ENCODE measurements at places on chromosomes 1 and 21. TPM values are rescaled to one million over a fixed set of nuclear protein-coding genes. Genes with fewer than 3 reads are reported as not detected.

Gene LIN28A
- total RNA-seq, result not detected

Gene FCGR3B
- total RNA-seq, result not detected

Gene PALMD
- total RNA-seq, result 3.2 TPM

Gene F13B
- not detected for total RNA-seq

Gene INSRR
- under 0.01 TPM for total RNA-seq

Gene NCF2
- total RNA-seq, result not detected

Gene LAPTM5
- total RNA-seq, result 0.97 TPM

Gene WNT4
- 0.36 TPM for total RNA-seq

Gene ANGPTL3
- 0.12 TPM for total RNA-seq

Gene SLAMF9
- total RNA-seq, result not detected

Gene KCNE1
- total RNA-seq, result 0.81 TPM

Gene TAF13
- total RNA-seq, result 68.7 TPM

Gene TRMT13
- 13.0 TPM for total RNA-seq

Gene RGS8
- 0.16 TPM for total RNA-seq

Gene KRTAP20-1
- total RNA-seq, result not detected

Gene SPRR2F
- total RNA-seq, result not detected

Gene PCAT6
- total RNA-seq, result not detected

Gene ADORA1
- 5.5 TPM for total RNA-seq

Gene CFAP74
- not detected for total RNA-seq

Gene HPCA
- total RNA-seq, result 0.49 TPM

Gene RASSF5
- 0.97 TPM for total RNA-seq

Gene RIMS3
- 0.36 TPM for total RNA-seq

Gene SPOCD1
- 51.1 TPM for total RNA-seq

Gene CZIB
- total RNA-seq, result 45.2 TPM

Gene KHDC4
- 30.0 TPM for total RNA-seq

Gene SLC45A1
- total RNA-seq, result 1.3 TPM

Gene HEYL
- total RNA-seq, result 0.16 TPM

Gene CRB1
- 0.49 TPM for total RNA-seq

Gene ARHGAP30
- not detected for total RNA-seq

Gene SLC44A5
- total RNA-seq, result 0.49 TPM

Gene ATP1A4
- not detected for total RNA-seq

Gene LCE3D
- not detected for total RNA-seq

Gene CRTC2
- 7.8 TPM for total RNA-seq
